Foreskin fibroblast (primary cell): ENCODE measurements at places on chromosomes 3 and 15.

GRCh38 chr3:45978006-45978761 lies 17.4 kb downstream of the FYCO1 start:
- DNase-seq: no peak

DNA sequence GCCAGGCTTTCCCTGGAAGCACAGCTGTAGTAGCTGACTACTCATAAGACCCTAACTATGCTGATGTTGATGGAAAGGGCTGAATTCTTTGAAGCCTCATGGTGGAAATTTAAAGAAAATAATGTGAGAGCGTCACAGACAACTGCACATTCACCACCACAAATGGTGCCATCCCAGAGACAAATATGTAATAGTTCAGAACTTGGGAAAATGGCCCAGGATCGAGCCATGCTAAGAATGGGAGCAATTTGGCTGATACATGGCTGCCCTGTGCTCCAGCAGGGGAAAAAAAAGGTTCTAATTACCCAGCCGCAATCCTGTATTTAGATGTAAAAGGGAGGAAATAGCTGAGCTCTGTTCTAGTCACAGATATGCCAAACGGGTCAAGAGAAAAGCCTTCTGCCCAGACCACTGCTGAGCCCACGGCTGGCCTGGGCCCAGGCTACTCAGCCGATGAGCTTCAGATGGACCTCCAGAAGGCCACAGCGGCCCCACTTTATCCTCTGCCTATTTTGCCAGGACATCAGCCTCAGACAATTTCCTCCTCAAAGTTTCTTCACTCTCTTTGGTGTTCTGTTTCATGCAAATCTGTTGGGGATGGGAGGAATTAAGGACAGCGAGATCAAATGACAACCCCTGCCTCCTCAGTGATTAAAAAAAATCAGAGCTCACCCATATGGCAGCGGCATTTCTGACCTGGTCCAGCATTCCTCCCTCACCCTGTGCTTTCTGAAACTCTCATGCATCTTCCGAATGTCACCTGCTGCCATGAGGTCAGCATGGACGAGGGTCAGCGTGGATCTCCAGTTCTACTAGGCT lies 54.5 kb upstream of the MEX3B start:
- peak; percentile 63 for DNase-seq

DNA sequence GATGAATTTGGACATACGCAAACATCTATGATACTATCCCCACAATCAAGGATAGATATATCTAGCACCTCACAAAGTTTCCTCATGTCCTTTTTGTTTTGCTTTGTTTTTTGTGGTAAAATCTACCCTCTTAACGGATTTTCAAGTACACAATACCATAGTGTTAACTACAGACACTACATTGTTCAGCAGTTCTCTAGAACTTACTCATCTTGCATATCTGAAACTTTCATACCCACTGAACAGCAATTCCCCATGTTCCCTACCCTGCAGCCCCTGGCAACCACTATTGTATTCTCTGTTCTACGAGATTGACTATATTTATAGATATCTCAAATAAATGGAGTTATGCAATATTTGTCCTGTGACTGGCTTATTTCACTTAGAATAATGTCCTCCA lies 58.1 kb upstream of the TJP1 start:
- DNase-seq: no peak

- no peak for DNase-seq
Measured at GRCh38 chr3:148914936-148915690, 50.0 kb downstream of the CPA3 start.

DNA sequence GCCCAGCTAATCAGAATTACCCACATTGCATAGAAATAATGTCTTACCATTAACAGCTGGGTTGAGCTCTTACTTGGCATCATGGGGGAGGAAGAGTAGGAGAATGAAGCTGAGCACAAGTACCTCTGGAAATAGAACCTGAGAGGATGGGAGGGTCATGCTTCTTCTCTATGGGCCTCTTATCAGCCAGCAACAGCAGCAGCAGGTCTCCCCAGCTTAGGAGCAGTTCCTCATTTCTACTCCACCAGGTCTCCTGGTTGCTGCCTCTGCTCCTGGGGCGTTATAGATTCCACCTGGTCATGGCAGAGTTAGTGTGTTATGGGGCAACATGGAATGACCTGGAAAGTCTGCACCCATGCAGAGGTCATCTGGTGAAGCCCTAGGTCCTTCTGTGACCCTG lies 3.4 kb downstream of the FSD2 start:
- DNase-seq: no peak

DNA sequence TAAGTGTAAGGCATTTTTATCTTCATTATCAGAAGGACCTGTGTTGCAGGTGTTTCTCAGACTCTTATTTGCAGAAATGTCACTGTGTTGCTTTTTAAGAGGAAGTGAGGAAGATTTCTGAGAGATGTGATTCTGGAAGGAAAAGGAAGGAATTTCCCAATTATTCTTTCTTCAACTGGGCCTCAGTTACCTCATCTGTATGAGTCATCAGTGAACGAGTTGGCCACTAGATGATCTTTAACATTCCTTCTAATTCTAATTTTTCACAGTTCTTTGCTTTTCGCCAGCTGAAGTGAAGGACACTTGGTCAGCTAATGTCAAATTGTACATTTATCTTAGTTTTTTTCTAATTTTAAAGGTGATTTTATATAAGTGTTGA lies 28.9 kb downstream of the CLEC3B start:
- peak; percentile 74 for DNase-seq

- no peak for DNase-seq
Measured at GRCh38 chr15:80811781-80812315, 32.7 kb downstream of the CEMIP start.
